Mammary epithelial cell (primary cell): ENCODE measurements at places on chromosomes 1 and 21.

GRCh38 chr21:44304877-44305293 lies 5.0 kb downstream of the PFKL start:
- no peak for DNase-seq

DNA sequence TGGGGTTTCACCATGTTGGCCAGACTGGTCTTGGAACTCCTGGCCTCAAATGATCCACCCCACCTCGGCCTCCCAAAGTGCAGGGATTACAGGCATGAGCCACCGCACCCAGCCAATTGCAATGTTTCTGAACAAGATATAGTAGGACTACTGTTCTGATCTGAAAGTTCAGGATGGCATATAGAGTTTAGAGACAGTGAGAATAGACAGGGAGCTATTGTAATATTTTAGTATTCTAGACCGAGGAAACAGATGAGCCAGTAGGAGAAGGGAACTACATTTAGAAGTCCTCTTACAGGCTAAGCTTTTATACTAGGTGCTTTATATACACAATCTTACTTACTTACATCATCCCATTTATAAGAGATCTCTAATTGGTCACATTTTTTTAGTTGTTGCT lies 33.1 kb downstream of the SOAT1 start:
- no peak for DNase-seq

DNA sequence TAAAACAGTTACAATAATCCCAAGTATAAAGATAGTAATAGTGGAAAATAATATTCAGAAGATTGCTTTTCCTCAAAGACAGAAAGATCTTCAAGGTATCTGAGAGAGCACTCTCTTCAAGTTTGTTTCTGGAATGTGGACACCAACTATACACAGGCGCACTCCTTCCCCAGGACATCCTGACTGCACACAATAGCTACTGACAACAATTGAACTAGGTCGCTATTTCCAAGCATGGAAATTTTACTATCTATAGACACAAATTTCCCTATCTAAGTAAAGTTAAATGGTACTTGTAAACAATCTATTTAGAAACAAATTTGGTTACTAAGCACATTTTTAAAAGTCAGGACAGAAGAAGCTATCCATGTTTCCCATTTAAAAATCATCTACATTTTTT lies 19.1 kb downstream of the ARHGAP29 start:
- no peak for DNase-seq

DNA sequence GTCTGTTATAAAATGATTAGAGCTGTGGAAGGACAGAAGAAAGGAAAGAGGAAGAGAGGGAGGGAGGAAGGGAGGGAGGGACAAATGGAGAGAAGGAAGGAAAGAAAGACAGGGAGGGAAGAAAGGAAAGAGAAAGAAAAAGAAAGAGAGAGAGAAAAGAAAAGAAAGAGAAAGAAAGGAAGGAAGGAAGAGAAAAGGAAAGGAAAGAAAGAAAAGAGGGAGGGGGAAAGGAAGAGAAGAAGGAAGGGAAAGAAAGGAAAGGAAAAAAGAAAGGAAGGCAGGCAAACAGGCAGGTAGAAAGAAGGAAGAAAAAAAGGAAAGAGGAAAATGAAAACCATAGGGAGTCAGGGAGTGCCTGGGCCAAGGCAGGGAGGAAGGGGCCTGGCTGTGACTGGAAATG lies 14.5 kb upstream of the BACE2 start:
- no peak for DNase-seq

GRCh38 chr1:180157108-180157507 lies 2.4 kb downstream of the QSOX1 start:
- DNase-seq, result no peak

- DNase-seq, result no peak
Measured at GRCh38 chr1:218613105-218613504, 268.0 kb downstream of the TGFB2 start.

- DNase-seq, result no peak
Measured at GRCh38 chr1:20793236-20793635, 6.1 kb upstream of the HP1BP3 start.

GRCh38 chr1:228833911-228834688 lies 98.8 kb downstream of the RHOU start:
- DNase-seq, result no peak

GRCh38 chr1:112636597-112637253 lies 17.1 kb downstream of the CAPZA1 start:
- DNase-seq, result no peak

GRCh38 chr1:72066431-72066830 lies 215.9 kb downstream of the NEGR1 start:
- DNase-seq, result no peak

DNA sequence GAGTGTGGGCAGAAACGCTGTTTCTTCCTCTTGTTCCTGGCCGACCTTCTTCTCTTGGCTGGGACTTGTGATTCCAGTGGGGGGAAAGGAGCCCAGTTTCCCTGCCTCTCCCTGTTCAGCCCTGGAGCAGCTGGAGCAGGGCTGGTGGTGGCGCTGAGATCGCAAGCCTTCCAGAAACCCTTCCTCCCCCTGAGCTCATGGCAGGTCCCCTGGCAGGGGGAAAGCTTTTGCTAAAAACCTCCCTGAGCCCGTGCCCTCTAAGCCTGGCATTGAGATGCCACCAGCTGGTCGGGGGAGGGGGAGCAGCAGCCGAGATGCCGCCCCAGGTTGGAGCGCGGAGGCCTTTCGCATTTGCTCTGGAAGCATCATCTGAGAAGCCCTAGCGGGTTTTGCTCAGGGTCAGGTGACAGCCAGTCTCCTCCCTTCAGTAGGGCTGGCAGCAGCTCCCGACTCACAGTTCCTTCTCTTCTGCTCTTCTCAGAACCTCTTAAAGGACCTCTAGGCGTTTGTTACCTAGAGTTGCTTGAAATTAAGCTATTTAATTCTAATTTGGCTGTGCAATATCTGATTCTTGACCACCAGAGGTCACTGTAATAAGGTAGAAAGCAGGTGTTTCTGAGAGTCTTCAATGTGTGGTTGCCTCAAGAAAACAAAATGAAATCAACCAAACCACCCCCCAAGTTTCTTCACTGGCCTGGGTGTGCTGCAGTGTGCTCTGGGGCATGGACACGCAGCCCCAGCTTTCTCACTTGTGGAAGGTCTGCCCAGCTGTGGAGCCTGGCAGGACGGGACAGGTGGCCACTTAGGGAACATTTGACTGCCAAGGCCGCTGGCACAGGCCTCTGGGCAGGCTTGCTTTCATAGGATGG lies 257.3 kb downstream of the CAMTA1 start:
- DNase-seq, result peak; percentile 24

DNA sequence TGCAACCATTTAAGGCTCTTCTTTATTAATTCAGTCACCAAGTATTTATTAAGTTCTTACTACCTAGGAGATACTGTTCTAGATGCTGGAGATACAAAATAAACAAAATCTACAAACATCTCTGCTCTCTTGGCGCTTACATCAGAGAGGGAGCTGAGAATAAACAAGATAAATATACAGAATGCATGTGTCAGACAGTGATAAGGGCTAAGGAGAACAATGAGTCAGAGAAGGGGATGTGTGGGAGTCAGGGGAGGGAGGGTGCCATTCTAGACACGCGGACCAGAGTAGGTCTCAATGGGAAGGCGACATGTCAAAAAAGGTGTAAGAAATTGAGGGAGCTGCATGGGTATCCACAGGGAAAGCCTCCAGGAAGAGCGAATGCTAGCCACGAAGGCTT lies 393.2 kb downstream of the RWDD3 start:
- no peak for DNase-seq

DNA sequence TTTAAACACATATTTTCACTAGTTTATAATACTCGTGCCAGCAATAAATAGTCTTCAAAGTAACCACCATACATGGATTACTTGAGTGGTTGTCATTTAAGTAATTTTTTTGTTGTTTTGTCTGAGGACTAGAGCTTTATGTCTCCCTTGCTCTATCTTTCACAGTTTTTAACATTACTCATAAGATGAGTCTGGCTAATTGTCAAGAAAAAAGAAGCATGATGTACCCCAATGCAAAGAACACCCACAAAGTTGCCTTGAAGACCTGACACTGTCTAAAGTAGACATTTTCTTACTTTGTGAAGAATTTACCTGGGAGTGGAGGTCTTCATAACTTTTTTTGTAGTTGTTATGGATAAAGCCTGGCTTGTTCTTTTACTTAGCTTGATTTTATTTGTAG lies 210.4 kb upstream of the BRINP3 start:
- no peak for DNase-seq

- DNase-seq, result no peak
Measured at GRCh38 chr1:20589331-20590278, 708 bp downstream of the CDA start.

DNA sequence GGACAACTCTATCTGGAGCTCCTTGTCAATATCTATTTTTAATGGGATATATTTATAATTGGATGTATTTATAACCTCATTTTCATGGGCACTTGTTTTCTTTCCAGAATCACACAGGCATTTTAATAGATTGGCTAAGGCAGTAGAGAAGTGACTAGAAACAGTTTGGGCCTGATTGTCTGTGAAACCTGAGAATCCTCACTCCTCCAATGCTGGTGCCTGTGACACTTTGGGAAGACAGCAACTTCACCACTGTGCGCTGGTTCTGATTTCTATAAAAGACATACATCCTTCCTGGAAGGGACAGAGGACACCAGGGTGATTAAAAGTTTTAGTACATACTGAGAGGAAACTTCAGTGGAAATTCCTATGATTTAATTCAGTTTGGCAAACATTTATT lies 39.6 kb upstream of the RXRG start:
- DNase-seq, result no peak

DNA sequence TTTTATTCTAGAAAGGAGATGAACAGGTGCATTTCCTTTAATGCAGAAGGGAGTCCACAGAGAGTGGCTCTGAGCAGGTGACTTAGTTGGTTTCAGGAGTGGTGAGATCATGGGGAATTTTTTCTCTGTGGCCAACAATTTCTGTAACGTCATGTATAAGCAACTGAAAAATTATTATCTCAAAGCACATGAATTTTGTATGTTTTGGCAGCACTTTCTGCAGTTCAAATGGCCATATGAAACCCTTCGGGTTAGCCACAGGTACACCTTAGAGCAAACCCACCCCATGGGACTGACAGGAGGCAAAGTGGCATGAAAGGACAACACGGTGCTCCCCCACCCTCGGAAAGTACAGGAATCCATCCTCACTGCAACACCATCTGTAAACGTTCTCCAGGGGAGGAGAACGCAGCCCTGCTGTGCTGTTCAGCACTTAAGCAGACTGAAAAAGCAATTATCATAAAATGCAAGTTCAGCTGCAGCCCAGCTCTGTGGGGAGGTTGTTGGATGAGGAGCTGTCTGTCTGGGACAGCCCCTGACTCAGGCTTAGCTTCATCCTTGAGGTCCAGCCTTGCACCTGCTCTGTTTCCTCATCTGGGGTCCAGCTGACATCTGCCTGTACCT lies 55.8 kb upstream of the CLDN14 start:
- peak; percentile 11 for DNase-seq

DNA sequence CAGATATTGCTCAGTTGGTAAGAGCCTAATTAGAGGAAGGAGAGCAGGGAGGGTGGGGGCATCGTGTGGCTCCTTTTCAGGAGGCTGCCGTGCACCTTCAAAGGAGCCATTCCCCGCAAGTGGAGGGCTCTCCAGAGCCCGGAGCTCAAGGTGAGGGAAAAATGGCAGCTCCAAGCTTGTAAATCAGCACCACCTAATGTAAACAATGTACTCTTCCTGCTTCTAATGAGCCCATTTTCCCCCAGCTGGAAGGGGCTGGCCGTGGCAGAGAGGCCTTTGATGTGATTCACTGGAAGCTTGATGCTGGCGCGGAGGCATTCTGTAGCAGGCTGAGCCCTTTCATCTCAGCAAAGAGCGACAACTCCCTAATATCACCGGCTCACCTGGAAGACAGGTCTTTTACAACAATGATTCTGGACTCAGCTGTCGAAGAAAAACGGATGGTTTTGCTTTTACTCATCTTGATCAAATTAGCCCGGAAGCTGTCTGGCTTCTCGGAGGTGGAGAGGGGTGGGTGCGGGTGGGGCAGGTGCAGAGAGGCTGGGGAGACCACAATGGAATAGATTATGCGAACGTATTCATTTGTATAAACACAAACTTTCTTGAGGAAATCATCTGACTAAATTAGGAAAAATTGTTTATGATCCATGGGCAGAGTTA lies 112.5 kb downstream of the RRAGC start:
- DNase-seq, result no peak

GRCh38 chr1:39573736-39574624 lies 2.6 kb downstream of the PABPC4 start:
- peak; percentile 7 for DNase-seq

DNA sequence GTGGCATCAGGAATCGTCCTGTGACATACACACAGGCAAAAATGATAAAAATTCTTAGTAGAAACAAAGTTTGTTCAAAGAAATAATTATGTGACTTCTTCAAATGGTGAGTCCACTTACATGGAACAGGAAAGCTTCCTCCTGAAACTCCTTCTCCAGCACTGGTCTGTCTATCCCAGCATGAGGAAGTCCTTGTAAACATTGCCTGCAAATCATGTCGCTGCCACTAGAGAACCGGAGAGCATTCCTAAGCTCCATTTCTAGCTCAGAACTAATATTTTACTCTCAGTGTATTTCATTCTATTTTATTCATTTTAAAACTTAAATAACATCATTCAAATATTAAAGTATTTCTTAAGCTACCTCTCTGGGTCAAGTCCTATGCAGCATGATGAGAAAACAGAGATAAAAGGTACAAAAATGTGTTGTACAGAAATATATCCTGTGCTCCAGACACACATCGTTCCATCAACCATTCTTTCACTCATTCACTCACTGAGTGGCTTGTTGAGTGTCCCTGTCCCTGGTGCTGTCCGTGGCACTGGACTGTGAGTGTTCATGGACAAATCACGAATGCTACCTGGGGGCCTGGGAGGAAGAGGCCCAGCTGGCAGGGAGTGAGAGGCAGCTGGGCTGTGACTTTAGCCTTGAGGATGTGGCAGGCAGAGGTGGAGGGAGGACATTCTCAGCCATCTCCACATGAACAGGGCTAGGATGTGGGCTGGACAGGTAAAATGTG lies 10.0 kb downstream of the CYP4A22 start:
- DNase-seq, result no peak

- DNase-seq, result no peak
Measured at GRCh38 chr21:42317341-42317741, 2.1 kb upstream of the TFF3 start.

- peak; percentile 88 for DNase-seq
Measured at GRCh38 chr1:232630047-232630893, at the start of gene SIPA1L2. SIPA1L2 (minus strand) TSS chr1:232630133; CDS start chr1:232515339, 114,794 bp downstream.

- no peak for DNase-seq
Measured at GRCh38 chr21:44720170-44720569, 8.8 kb upstream of the TSPEAR start.

DNA sequence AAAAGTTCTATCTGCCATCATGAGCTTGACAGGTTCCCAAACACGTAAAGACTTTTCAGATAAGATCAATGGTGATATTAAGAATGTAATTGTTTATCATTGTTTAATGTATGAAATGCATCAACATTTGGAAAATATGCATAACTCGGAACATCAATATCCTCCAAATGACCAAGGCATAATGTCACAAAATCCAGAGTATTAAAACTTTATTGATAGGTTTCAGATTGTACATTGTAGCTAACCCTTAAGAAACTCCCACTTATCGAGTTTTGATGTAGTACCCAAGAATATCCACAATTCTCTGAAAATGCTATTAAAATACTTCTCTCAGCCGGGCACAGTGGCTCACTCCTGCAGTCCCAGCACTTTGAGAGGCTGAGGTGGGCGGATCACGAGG lies 12.1 kb upstream of the TNNI1 start:
- no peak for DNase-seq
